ENCODE measurements at places on chromosomes 1 and 21. TPM values are rescaled to one million over a fixed set of nuclear protein-coding genes. Genes with fewer than 3 reads are reported as not detected.

The DRAXIN gene
- total RNA-seq, result not detected

The CYP4A11 gene
- not detected for total RNA-seq

The LAMTOR5 gene
- 142 TPM for total RNA-seq

The CD5L gene
- total RNA-seq, result not detected

The SMCP gene
- total RNA-seq, result not detected

The PKLR gene
- total RNA-seq, result not detected

The PTGER3 gene
- 0.52 TPM for total RNA-seq

The MTARC1 gene
- 6.1 TPM for total RNA-seq

The CAMK1G gene
- total RNA-seq, result not detected

The PRKAA2 gene
- total RNA-seq, result 99.4 TPM

The ATP1A2 gene
- 228 TPM for total RNA-seq

The ERG gene
- 6.3 TPM for total RNA-seq

The IGSF5 gene
- total RNA-seq, result 4.3 TPM

The PDPN gene
- 28.9 TPM for total RNA-seq

The OR11L1 gene
- total RNA-seq, result not detected

The LYSMD1 gene
- 16.1 TPM for total RNA-seq

The PALMD gene
- 55.0 TPM for total RNA-seq

The CFAP141 gene
- not detected for total RNA-seq

The ATP1B1 gene
- total RNA-seq, result 342 TPM

The CADM3 gene
- 4.0 TPM for total RNA-seq

The HCRTR1 gene
- total RNA-seq, result not detected

The TMEM240 gene
- total RNA-seq, result 2.8 TPM

The AIRE gene
- not detected for total RNA-seq

The S100B gene
- total RNA-seq, result 4.5 TPM

The ARHGEF16 gene
- total RNA-seq, result 1.5 TPM

The ATF3 gene
- 12.6 TPM for total RNA-seq

The XCL2 gene
- not detected for total RNA-seq

The PDZK1 gene
- 0.35 TPM for total RNA-seq

The TNFAIP8L2 gene
- 4.8 TPM for total RNA-seq

The CHD5 gene
- total RNA-seq, result 2.0 TPM

Measured in right atrium auricular region (tissue), 2 donors.